ENCODE measurements at places on chromosomes 7 and 10. TPM values are rescaled to one million over a fixed set of nuclear protein-coding genes. Genes with fewer than 3 reads are reported as not detected.

The MINDY3 gene
- 48.8 TPM for total RNA-seq

The ADCK2 gene
- 15.8 TPM for total RNA-seq

DNA sequence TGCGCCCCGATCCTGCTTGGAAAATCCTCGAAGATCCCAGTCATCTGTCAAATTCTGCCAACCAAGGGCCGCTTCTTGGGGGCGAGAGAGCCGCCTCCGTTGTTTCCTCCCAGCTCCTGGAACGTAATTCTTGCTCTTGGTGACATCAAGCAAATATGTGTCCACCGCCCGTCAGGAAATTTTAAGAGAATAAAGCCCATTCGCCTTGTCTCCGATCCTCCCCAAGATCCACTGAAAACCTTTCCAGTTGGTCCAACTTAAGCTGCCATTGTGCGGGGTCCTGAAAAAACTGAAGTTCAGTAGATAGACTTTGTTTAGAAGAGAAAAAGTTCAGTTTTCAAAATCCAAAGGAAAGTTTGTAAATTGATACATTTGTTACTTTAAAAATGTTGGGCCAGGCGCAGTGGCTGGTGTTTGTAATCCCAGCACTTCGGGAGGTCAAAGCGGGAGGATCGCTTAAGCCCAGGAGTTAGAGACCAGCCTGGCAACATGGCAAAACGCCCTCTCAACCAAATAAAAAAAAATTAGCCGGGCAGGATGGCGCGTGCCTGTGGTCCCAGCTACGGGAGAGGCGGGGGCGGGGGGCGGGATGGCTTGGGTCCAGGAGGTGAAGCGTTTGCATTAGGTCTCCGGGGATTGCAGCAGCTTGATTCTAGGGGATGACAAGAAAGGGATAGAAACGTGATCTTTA, 1.0 kb upstream of the ZNF800 start:
- H3K4me3 ChIP-seq, result peak overlapping the region; percentile 59
- H3K36me3 ChIP-seq, result peaks cover 20% of the 10 kb centered on the region
- no peaks in the 10 kb centered on the region for H3K27me3 ChIP-seq
- peak overlapping the region; percentile 96 for H3K27ac ChIP-seq
- no peak for DNase-seq

GRCh38 chr7:42152329-42153205, 84.4 kb downstream of the GLI3 start:
- H3K4me1 ChIP-seq, result no peaks in the 10 kb centered on the region
- no peak overlapping the region for H3K4me3 ChIP-seq
- H3K36me3 ChIP-seq, result no peaks in the 10 kb centered on the region
- no peak for DNase-seq
- no peak overlapping the region for H3K27ac ChIP-seq

The CPN1 gene
- not detected for total RNA-seq

The TMEM236 gene
- total RNA-seq, result 0.16 TPM

GRCh38 chr7:81887098-81888090, 117.5 kb upstream of the HGF start:
- no peaks in the 10 kb centered on the region for H3K36me3 ChIP-seq
- no peaks in the 10 kb centered on the region for H3K27me3 ChIP-seq
- no peak for DNase-seq
- no peak overlapping the region for H3K4me3 ChIP-seq
- no peaks in the 10 kb centered on the region for H3K4me1 ChIP-seq

- H3K4me1 ChIP-seq, result no peaks in the 10 kb centered on the region
- no peak overlapping the region for H3K27ac ChIP-seq
- DNase-seq, result no peak
- H3K27me3 ChIP-seq, result no peaks in the 10 kb centered on the region
- no peak overlapping the region for H3K4me3 ChIP-seq
These were observed 120.3 kb downstream of the WNT2 start for GRCh38 chr7:117202511-117202910.

The HYAL4 gene
- not detected for total RNA-seq

The MSMB gene
- not detected for total RNA-seq

DNA sequence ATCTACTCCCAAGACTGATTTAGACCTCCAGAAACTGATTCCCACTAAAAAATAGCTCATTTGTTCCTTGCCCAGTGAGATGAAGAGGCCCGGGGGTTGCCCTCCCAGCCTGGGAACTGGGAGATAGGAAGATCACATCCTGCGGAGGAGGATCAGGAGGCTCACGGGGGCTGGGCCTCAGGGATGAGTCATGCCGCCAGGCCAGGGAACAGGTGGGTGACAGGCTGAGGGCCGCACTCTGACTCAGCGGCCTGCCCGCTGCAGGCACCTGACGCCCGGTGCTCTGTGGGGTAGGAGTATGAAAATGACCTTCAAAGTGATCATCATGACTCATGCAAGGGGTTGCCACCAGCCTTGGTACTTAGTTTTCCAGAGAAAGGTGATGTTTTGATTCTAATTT, 104.5 kb upstream of the ZPBP start:
- no peaks in the 10 kb centered on the region for H3K27me3 ChIP-seq
- peak; percentile 22 for DNase-seq
- no peak overlapping the region for H3K27ac ChIP-seq
- no peak overlapping the region for H3K4me3 ChIP-seq

DNA sequence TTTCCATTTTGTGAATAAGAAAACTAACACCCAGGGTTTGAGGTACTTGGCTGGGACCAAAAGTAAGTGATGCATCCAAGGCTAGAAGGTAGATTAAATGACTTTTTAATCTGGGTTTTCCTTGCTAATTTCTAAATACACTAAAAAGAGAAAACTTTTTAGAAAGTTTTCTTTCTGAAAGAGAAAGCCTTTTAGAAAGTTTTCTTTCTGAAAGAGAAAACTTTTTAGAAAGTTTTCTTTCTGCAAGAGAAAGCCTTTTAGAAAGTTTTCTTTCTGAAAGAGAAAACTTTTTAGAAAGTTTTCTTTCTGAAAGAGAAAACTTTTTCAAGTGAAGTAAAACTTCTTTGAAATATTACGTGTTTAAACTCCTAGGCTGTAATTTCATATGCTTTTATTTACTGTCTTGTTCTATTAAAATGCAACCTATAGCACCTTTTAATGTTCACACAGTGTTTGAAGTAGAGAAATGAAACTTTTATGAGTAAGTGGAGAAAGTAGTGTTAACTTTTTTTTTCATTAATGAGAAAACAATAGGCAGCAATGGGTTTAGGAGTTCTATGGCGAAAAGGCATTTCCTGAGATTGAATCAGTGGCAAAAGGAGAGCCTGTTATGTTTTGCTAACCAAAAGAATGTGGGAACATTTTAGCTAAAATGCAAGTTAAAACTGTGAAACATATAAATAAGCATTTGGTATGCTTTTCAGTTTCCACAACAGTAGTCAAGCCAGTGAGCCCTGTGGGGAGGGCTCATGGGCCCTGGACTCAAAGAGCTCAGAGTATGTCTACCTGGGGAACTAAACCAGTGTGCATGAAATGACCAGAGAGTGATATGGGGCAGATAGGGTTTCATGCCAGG, 103.7 kb downstream of the RBM20 start:
- no peak overlapping the region for H3K27ac ChIP-seq
- no peak overlapping the region for H3K4me3 ChIP-seq
- no peaks in the 10 kb centered on the region for H3K36me3 ChIP-seq
- no peaks in the 10 kb centered on the region for H3K4me1 ChIP-seq
- no peaks in the 10 kb centered on the region for H3K27me3 ChIP-seq

The NEUROD6 gene
- total RNA-seq, result not detected

DNA sequence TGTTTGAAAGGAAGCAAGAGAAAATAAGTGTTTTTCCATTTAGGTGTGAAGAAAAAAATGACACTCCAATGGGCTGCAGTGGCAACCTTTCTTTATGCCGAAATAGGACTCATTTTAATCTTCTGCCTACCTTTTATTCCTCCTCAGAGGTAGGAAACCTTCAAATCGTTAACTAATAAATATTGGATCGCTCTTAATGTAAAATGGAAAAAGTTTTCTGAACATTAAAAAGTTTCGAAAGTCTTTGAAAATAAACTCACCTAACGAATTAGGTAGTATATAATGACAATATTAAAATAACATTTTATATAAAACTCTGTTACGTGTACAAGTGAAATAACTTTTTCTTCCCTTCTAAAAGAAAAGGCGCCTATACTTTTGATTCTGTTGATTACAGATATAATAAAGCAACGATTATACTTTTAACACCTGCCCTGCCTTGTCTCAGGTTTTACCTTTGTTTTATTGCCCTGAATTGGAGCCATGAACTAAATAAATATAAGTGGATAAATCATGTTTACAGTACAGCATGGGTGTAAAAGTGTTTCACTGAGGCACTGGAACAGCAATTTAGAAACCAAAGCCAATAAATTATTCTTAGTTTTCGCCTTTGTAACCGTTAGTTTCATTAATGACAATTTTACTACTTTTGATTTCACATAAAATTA, 804 bp downstream of the BCAP29 start:
- H3K27ac ChIP-seq, result peak overlapping the region; percentile 77
- H3K36me3 ChIP-seq, result peaks cover 3% of the 10 kb centered on the region
- no peak for DNase-seq
- no peaks in the 10 kb centered on the region for H3K27me3 ChIP-seq

The CTAGE6 gene
- 0.16 TPM for total RNA-seq

GRCh38 chr10:77877441-77878344, 48.9 kb downstream of the DLG5 start:
- H3K4me1 ChIP-seq, result peaks cover 73% of the 10 kb centered on the region
- H3K4me3 ChIP-seq, result peak overlapping the region; percentile 4
- H3K27me3 ChIP-seq, result no peaks in the 10 kb centered on the region

GRCh38 chr10:79400146-79401004, 45.0 kb downstream of the ZCCHC24 start:
- H3K4me3 ChIP-seq, result no peak overlapping the region
- H3K36me3 ChIP-seq, result no peaks in the 10 kb centered on the region
- H3K27ac ChIP-seq, result no peak overlapping the region
- peak; percentile 35 for DNase-seq
- H3K27me3 ChIP-seq, result no peaks in the 10 kb centered on the region

- no peaks in the 10 kb centered on the region for H3K36me3 ChIP-seq
- no peak overlapping the region for H3K27ac ChIP-seq
- H3K4me1 ChIP-seq, result no peaks in the 10 kb centered on the region
- no peak overlapping the region for H3K4me3 ChIP-seq
- DNase-seq, result no peak
These were observed 639.0 kb downstream of the AUTS2 start for GRCh38 chr7:70237256-70237655.

- DNase-seq, result no peak
- no peaks in the 10 kb centered on the region for H3K4me1 ChIP-seq
- no peak overlapping the region for H3K27ac ChIP-seq
These were observed 89.9 kb downstream of the JMJD1C start for GRCh38 chr10:63375859-63376258.

DNA sequence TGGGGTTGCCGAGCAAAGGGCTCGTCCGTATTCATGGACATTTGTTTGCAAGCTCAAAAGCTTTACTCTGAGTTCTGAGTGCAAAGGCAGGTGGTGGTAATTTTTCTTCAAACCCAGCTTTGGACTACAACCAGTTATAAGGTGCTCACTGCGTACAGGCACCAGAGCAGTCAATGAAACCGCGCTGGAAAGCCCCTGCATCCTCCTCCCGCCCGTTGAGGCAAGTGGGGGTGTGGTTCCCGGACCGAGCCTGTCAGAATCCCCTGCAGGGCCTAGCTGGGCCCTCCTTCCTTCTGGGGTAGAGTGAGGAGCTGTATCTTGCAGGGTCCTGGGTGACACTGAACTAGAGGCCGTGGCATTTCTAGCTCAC, 22.3 kb downstream of the AMZ1 start:
- H3K4me1 ChIP-seq, result peaks cover 41% of the 10 kb centered on the region
- H3K36me3 ChIP-seq, result no peaks in the 10 kb centered on the region
- peaks cover 30% of the 10 kb centered on the region for H3K27me3 ChIP-seq

GRCh38 chr10:11387551-11388222, 223.8 kb downstream of the USP6NL start:
- H3K27me3 ChIP-seq, result no peaks in the 10 kb centered on the region
- no peak overlapping the region for H3K27ac ChIP-seq
- no peaks in the 10 kb centered on the region for H3K4me1 ChIP-seq
- H3K4me3 ChIP-seq, result no peak overlapping the region

The LHFPL3 gene
- total RNA-seq, result not detected

The COL17A1 gene
- not detected for total RNA-seq

DNA sequence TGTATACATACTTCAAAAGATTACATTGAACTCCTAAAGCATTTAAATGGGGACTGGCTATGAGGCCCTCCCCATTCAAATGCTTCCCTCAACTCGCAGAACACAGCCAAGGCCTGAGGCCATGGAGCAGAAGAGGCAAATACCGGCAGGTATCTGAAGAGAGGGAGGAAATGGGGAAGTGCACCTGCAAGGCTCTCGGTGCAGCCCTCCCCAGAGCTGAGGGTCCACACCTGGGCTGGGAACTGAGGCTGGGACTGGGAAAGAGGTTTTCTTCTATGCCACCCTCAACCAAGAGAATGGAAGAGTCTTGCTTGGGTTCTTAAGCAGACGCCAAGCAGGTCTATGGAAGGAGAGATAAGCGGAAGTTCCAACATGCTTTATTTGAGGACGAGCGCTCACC, 13.0 kb upstream of the CYREN start:
- H3K4me1 ChIP-seq, result no peaks in the 10 kb centered on the region
- H3K27ac ChIP-seq, result no peak overlapping the region
- H3K4me3 ChIP-seq, result no peak overlapping the region
- DNase-seq, result no peak
- no peaks in the 10 kb centered on the region for H3K27me3 ChIP-seq

DNA sequence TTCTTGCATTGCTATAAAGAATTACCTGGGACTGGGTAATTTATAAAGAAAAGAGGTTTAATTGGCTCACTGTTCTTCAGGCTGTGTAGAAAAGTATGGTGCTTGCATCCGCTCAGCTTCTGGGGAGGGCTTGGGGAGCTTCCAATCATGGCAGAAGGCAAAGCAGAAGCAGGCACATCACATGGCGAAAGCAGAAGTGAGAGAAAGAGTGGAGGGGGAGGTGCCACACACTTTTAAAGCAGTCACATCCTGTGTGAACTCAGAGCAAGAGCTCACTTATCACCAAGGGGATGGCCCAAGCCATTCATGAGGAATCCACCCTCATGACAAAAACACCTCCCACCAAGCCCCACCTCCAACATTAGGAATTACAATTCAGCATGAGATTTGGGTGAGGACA, 303.5 kb downstream of the OTUD1 start:
- H3K4me3 ChIP-seq, result no peak overlapping the region
- H3K4me1 ChIP-seq, result no peaks in the 10 kb centered on the region
- no peak overlapping the region for H3K27ac ChIP-seq
- no peak for DNase-seq
- no peaks in the 10 kb centered on the region for H3K27me3 ChIP-seq

- no peaks in the 10 kb centered on the region for H3K27me3 ChIP-seq
- no peaks in the 10 kb centered on the region for H3K36me3 ChIP-seq
- peaks cover 12% of the 10 kb centered on the region for H3K4me1 ChIP-seq
- peak overlapping the region; percentile 97 for H3K27ac ChIP-seq
- DNase-seq, result peak; percentile 66
- peak overlapping the region; percentile 91 for H3K4me3 ChIP-seq
These were observed 711 bp downstream of the NAMPT start for GRCh38 chr7:106283831-106284713.

GRCh38 chr10:100442548-100442947, 20.3 kb upstream of the WNT8B start:
- no peaks in the 10 kb centered on the region for H3K4me1 ChIP-seq
- H3K36me3 ChIP-seq, result no peaks in the 10 kb centered on the region
- H3K27ac ChIP-seq, result no peak overlapping the region
- H3K4me3 ChIP-seq, result no peak overlapping the region
- peaks cover 2% of the 10 kb centered on the region for H3K27me3 ChIP-seq

The NKX2-3 gene
- total RNA-seq, result not detected

- H3K27me3 ChIP-seq, result no peaks in the 10 kb centered on the region
- peaks cover 32% of the 10 kb centered on the region for H3K36me3 ChIP-seq
- DNase-seq, result no peak
- no peaks in the 10 kb centered on the region for H3K4me1 ChIP-seq
These were observed 53.3 kb downstream of the P4HA1 start for GRCh38 chr10:73043319-73043718.
